ENCODE measurements at places on chromosomes 11 and 22. TPM values are rescaled to one million over a fixed set of nuclear protein-coding genes. Genes with fewer than 3 reads are reported as not detected.

USP2 gene
- total RNA-seq, result 65.8 TPM

PANX2 gene
- total RNA-seq, result 1.1 TPM

C11orf65 gene
- total RNA-seq, result 0.94 TPM

DEFB131B gene
- not detected for total RNA-seq

SCGB1A1 gene
- not detected for total RNA-seq

LMO1 gene
- total RNA-seq, result 0.18 TPM

GLYAT gene
- 8.2 TPM for total RNA-seq

OR2AG1 gene
- total RNA-seq, result not detected

MDK gene
- 15.2 TPM for total RNA-seq

FAM83F gene
- 2.4 TPM for total RNA-seq

OR4C3 gene
- not detected for total RNA-seq

ADORA2A gene
- 4.6 TPM for total RNA-seq

GRCh38 chr11:69654660-69655478, 13.9 kb downstream of the CCND1 start:
- DNase-seq, result no peak

DNA sequence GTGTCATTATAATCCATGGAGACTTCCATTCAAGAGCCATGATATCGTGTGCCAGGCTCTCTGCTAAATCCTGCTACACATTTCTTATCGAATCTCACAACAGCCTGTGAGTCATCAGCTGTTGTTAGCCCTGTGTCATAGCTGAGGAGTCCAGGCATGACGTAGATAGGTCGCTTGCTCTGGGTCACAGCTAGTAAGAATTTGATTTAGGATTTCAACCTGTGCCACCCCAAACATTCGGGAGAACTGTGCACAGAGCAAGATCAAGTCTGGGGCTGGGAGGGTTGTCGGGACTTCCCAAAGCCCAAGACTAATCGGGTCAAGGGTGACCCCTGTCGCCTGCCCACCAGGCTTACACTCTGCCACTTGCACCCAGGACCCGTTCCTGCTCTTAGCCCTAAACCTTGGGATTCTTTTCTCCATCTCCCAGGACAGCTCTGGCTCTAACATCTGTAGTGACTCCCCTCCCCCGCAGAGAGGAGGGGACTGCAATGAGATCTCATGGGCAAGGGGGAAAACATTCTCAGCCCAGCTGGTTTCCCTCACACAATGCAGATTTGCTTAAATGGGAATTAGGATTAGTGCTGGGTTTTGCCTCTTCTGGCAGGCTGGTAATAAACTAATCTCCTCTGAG, 34.3 kb downstream of the TSPAN18 start:
- DNase-seq, result peak; percentile 73

DNA sequence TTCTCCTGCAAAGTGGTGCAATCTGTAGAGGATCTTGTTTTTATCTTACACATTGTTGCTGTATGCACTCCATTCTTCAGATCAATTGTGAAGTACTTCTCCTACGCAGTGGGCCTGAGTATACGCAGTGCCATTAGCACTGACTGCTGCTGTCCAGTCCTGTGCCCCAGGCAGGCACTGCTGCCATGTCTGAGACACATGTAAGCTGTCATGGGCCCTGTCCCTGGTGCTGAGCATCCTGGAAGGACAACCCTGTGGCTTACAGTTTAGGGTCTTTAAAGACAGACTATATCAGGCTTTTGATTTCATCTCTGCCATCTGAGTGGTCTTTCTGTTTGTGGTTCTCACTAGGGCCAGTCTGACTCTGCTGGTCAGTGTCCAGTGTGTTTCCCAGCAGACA, 44.8 kb upstream of the PTPN5 start:
- no peak for DNase-seq

GRCh38 chr11:2299773-2300172, 1.9 kb downstream of the C11orf21 start:
- no peak for DNase-seq

- DNase-seq, result peak; percentile 58
Measured at GRCh38 chr11:1486054-1486825, at the start of gene MOB2. MOB2 (minus strand) TSS chr11:1486779; CDS start chr11:1486556, 223 bp downstream.

DNA sequence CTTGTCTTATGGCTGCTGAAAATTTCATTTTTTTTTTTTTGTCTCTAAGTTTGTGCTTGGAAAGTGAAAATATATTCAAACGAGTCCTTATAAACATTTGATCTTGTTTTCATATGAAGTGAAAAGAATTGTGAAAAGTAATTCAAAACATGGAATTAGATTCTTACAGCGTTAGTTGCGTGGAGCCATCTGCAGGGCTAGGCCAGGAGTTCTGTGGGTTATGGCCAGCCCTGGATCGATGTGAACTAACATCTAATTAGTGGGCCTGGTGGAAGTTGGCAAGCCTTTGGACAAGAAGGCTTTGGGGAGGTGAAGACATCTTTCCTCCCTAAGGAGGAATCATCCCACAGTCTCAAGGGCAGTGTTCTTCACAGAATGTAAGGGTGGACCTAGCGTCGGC, 37.2 kb downstream of the PARVA start:
- DNase-seq, result no peak

- no peak for DNase-seq
Measured at GRCh38 chr11:57370251-57370650, 10.7 kb downstream of the PRG3 start.

GRCh38 chr11:10418950-10419310, 36.1 kb upstream of the AMPD3 start:
- no peak for DNase-seq

DNA sequence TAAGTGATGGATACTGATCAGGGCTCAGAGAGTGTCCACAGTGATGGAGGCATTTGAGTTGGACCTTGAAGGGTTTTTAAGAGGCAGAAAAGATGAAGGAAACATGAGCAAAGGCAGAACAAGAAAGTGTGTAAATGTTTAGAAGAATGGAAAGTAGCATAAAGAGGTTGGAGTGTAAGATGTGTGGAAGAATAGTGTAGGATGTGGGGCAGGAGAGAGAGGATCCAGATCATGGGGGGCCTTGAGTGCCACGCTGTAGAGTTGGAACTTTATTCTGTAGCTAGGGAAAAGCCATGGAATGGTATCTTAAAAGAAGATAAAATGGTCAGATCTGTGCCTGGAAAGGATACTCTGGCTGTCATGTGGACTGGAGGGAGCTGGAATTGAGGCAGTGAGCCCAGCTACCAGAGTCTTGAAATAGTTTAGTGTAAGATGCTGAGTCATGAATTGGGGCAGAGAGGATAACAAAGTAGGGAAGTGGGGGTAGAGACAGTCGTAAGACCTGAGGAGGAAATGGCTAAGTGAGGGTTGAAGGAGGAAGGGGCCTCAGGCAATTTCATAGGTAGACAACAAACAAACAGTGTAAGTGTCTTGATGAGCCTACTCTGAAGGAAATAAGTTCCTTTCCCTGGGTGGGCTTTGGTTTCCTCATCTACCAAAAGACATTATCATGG, 6.7 kb downstream of the KCNE3 start:
- DNase-seq, result no peak

- no peak for DNase-seq
Measured at GRCh38 chr11:117229411-117229810, 2.5 kb downstream of the PCSK7 start.

DNA sequence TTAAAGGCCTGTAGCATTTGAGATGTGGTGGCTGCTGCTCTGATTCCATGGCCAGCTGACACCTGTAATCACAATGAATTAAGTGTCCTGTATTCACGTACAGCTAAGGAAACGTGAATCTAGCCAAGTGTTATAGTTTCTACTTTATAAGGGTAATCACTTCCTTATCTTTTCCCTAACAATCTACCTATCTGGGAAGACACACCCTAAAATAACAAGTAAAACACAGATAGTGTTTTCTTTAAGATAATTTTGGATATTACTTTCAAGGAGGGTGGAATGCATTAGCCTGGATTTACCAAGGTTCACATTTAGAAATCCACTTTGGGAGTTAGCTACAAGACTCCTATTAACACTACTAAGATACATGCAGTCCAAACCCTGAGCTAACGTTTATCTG, 11.5 kb downstream of the CDON start:
- DNase-seq, result no peak

DNA sequence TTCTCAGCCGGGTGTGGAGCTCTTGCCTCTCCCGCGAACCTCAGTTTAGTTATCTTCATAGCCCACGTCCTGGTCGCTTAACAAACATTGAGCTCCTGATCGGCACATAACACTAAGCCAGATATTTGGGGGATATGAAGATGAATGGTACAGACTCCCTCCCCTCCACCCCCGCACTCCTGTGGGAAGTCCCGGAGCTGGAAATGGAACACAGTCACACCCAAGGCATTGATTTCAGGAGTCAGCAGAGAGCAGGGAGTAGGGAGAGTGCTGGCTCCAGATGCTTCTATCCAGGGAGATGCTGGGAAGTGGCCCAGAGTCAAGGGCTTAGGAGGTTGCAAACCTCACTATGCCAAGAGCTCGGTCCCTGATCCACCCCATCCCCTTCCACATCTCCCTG, 26.1 kb upstream of the CABP7 start:
- DNase-seq, result no peak

DNA sequence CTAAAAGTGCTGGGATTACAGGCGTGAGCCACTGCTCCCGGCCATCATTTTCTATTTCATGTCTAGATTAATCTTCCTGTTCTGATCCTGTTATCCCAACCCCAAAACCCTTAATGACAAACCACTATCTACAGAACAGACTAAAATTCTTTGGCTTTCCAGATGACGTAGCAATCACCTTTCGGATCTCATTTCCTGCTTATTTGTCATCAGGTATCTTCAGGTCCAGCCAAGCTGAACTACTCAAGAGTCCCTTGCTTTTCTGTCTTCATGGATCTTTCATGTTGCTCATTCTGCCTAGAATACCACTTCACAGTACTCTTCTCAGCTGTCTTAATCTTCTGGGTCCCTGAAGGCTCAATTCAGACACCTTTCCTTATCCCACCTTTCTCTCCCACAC, 27.4 kb upstream of the IPO7 start:
- no peak for DNase-seq

GRCh38 chr22:33221568-33221967, 163.4 kb upstream of the SYN3 start:
- DNase-seq, result no peak

GRCh38 chr22:39030705-39031104, 9.8 kb downstream of the APOBEC3D start:
- DNase-seq, result no peak

GRCh38 chr22:25749420-25750169, 7.6 kb downstream of the MYO18B start:
- no peak for DNase-seq

DNA sequence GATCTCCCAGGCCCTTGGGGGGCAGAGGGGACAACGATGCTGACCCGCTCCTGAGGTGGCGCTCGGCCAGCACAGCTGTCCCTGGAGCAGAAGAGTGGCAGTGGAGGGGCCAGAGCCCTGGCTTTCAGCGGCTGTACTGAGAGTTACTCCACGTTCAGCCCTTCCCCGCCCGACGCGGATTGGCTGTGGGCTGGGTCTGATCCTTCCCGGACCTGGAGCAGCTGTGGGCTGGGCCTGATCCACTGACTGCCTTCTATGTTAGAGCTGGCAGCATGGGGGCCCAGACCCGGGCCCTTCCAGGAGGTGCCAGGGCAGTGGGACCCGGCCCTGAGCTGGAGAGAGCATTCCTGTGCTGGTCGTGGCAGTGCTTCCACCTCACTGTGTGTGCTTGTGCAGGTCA, 27.8 kb downstream of the YWHAH start:
- DNase-seq, result no peak

GRCh38 chr11:94128291-94128745, 323 bp upstream of the PANX1 start:
- no peak for DNase-seq

DNA sequence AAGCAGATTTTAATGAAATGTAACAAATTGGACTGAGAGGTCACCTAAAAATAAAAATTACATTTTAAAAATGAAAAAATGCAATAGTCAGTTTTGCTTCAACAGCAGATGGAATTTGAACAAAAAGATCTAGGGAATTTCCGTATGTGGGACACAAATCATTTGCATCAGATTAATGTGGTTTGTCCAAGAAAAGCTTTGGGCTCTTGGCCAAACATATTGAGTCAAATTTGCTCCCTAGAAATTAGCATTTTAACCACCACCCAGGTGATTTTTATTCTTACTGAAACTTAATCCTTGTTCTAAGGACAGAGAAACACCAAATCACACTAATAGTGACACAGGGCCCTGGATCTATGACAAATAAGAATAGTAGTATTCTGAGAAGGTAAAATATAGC, 1477.8 kb downstream of the FAM181B start:
- no peak for DNase-seq

DNA sequence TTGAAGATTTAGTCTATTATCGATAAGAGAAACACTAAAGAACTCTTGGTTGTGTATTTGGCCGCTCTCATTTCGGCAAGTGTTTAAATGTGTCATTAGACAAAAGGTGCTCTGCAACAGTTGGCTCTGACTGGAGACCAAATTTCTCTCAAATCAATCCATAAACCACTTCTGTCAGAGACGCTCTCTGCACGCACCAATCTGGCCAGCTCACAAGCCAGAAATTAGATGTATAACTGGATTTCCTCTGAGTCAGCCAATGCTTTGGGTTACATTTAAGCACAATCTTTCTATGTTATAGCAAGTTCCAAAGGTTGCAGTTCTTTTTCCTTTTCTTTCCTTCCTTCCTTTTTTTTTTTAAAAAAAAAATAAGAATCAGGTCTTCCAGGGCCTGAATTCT, 17.6 kb upstream of the PARVA start:
- no peak for DNase-seq

DNA sequence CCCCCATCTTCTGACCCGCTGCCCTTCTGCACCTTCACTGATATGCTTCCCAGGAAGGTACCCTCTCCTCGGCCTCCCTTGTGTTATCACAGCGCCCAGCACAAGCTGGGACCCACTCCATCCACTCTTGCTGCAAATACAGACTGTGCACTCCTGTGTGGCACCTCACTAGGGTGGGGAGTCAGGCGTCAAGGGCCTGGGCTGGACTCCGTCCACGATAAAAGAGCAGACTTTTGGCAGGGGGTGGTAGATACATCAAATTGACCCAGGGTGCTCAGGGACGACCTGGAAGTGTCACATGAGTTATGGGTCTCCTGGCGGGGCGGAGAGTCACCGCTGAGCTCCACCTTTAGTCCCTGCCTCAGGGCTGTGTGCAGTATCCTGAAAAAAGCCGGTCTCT, 908 bp downstream of the TRPM5 start:
- no peak for DNase-seq

DNA sequence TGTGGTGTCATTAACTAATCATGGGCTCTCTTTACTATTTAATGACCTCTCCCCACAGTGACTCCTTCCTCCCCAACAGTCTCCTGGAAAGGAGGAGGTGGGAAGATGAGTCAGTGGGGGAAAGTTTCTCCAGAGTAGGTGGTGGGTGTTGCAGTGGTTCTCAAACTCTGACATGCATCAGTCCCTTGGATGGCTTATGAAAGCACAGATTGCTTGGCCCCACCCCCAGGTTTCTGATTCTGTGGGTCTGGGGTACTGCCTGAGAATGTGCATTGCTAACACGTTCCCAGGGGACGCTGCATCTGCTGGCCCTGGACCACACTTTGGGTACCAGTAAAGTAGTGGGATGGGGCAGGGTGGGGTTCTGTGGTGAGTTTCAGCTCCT, 9.8 kb downstream of the CD82 start:
- DNase-seq, result no peak

- no peak for DNase-seq
Measured at GRCh38 chr22:43428005-43428485, 16.2 kb downstream of the MPPED1 start.

GRCh38 chr22:37920126-37920525, 14.0 kb downstream of the MICALL1 start:
- no peak for DNase-seq

GRCh38 chr11:130510407-130511006, 62.1 kb downstream of the ADAMTS15 start:
- DNase-seq, result no peak

Data from left cardiac atrium (tissue), 4 donors.